Cerebellum (tissue), 4 donors: ENCODE measurements at places on chromosomes 16 and 17. TPM values are rescaled to one million over a fixed set of nuclear protein-coding genes. Genes with fewer than 3 reads are reported as not detected.

DNA sequence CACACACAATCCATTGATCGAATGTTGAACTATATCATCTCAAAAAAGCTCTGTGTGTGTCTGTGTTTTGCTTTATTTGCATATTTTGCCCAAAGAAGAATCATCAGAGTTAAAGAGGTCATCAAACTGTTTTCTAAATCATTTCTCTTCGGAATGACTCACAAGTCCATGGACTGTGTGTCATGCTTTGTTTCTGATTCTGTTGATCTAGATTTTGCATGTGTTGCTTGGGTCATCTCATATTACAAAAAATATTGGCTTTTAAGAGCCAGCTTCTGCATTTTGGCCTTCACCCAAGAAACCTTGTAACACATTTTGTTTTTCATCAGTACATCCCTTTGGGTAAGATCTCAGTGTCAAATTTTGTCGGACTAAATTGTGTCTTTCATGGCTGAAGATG is 471.2 kb upstream of the HSBP1 start:
- peak; percentile 24 for DNase-seq

The BIRC5 gene
- total RNA-seq: 17.6 TPM

The SYT17 gene
- 4.6 TPM for total RNA-seq

The SLFN14 gene
- 0.18 TPM for total RNA-seq

GRCh38 chr16:27463741-27464591 is 62.0 kb downstream of the IL21R start:
- no peak for DNase-seq

The AXIN2 gene
- 41.2 TPM for total RNA-seq

The PYDC1 gene
- 0.36 TPM for total RNA-seq

- DNase-seq: no peak
Observed at GRCh38 chr16:16144416-16144815, 78.9 kb downstream of the ABCC6 start.

The HCRT gene
- total RNA-seq: not detected

GRCh38 chr17:61179380-61179806 is 220.2 kb upstream of the TBX2 start:
- no peak for DNase-seq

- no peak for DNase-seq
Observed at GRCh38 chr17:48006936-48007709, 30.5 kb downstream of the COPZ2 start.

- no peak for DNase-seq
Observed at GRCh38 chr17:42027961-42028790, 8.3 kb downstream of the NKIRAS2 start.

The NME3 gene
- 16.3 TPM for total RNA-seq

DNA sequence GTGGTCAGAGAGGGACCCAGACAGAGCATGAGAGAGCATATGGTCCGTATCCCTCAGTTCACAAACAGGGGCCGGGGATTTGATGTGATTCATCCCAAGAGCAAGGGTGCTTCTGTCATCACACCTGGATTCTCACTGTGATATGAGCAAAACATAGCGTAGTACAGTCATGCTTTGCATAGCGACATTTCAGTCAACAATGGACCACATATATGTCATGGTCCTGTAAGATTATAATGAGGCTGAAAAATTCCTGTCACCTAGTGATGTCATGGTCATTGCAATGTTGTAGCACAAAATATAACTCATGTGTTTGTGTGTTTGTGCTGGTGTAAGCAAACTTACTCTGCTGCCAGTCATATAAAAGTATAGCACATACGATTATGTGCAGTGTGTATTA is 207.4 kb upstream of the CDH13 start:
- no peak for DNase-seq

- no peak for DNase-seq
Observed at GRCh38 chr17:61144617-61145564, 254.8 kb upstream of the TBX2 start.
